ENCODE measurements at places on chromosomes 2 and 18. TPM values are rescaled to one million over a fixed set of nuclear protein-coding genes. Genes with fewer than 3 reads are reported as not detected.

DNA sequence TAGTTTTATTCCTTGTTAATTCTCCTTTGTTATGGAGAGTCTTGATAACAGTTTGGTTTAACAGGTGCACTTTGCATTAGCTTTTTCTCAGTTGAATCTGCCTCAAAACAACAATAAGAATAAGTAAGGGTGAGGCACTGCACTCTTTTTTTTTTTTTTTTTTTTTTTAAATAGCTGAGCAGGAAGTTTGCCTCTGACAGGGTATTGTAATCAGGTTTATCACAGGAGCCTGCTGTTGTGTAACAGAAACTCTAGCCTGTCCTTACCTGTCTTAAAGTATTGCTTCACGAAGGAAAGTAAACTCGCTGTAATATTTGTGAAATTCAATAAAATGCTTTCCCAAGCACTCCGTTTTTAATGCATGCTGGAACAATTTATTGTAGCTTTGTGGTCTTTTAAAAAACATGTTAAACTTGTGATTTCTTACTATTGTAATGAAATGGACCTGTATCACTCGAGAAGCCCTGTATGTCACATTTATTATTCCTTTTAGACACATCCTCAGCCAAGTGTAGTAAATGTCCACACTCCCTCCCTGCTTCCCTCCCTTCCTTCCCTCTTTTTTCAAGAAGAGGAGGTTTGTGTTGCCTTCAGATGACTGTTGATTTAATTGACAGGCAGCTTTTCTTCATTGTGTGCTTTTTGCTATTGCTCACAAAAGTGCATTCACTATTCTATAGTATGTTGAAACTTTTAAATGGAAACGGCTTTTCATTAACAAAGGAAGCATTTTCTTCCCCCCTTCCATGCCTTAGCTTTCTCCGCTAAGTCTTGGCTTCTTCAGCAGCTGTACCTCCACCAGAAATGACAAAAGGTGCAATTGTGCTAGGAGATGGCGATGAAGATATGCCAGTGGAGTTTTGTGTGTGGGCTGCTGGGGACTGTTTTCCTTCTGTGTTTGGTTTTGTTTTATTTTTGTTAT, 52.7 kb downstream of the TAF1B start:
- DNase-seq: no peak

The GREB1L gene
- 12.0 TPM for total RNA-seq

DNA sequence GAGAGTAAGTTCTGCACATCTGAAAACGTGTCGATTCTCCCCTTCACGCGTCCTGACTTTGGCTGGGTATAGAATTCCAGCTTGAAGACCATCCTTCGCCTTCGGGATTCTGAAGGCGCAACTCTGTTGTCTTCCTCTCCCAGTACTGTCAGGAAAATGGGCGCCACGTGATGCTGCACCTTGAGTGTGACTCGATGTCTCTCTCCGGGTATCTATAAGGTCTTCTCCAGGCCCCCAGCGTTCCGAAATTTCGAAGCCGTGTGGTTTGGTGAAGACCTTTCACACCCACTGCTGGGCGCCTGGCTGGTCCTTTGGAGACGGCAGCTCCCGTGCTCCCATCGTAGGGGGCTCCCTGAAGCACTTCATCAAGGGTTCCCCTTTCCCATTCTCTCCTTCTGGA, 203.7 kb downstream of the HDAC4 start:
- no peak for DNase-seq

- no peak for DNase-seq
Measured at GRCh38 chr2:216447293-216447692, 35.0 kb downstream of the SMARCAL1 start.

- DNase-seq: no peak
Measured at GRCh38 chr2:195509551-195509950, 147.5 kb upstream of the SLC39A10 start.

DNA sequence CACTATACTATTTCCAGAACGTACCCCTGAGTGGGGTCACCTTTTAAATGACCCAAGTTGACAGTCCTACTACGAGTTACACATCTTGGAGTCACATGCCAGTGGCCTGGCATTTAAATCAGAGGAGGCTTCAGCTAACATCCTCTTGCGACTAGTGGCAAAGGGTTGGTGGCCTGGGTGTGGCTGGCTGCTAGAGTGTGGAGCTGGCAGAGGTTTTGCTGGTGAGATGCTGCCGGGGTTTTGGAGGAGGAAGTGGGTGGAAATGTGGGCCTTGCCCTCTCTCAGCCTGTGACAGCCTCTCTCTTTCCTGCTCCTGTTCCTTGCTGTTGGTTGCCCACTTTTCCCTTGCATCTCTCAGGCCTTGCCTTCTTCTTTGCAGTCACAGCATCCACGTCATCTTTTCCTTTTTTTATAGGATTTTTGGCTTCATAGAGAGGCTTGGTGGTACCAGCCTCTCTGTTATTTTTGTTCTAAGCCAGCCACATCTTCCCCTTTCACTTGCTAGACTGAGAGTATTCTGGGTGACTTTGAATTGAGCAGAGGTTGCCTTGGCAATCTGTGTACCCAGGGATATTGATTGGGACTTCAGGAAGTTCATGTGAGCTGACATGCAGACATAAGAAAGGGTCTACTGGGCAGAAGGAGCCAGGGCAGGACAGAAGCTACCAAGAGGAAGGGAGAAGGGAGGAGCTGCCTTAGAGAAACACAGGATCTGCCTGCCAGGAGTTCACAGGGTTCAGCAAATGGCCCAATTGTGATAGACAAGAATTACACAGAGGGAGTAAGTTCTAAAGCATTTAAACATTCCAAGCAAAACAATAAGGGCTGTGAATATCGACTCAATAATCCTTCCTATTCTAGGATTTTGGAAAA, 55.4 kb downstream of the CDC42EP3 start:
- DNase-seq: peak; percentile 56

The PSTPIP2 gene
- 3.2 TPM for total RNA-seq

DNA sequence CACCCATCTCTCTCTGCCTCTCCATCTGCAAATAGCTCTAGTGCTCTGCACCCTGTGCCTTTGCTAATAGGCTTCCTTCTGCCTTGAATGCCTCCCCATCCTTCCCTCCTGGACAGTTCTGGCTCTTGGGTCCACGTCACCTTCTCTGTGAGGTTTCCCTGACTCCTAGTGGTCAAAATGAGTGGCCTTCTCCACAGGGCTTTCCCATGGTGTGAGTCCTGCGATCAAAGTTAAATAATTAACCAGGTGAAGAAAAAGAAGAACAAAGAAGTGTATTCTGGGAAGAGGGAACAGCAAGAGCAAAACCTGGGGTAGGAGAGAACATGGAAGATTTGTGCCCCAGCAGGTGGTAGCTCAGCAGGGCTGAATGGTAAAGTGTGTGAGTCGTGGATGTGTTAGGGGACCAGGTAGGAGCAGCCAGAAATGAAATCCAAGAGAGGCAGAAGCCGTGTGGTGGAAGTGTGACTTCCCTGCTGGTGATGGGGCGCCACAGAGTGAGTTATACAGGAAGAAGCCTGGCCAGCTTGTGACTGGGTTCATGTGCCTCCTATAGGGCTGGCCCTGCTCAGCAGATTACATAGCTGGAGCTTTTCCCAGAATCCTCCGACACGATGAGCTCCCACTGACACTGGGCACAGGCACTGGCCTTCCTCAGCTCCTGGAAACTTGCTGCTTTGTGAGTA, 93.8 kb upstream of the LDAH start:
- DNase-seq: no peak

The B3GNT7 gene
- total RNA-seq: 4.5 TPM

The KCNK3 gene
- total RNA-seq: 30.9 TPM

GRCh38 chr2:241542278-241542605, 16.3 kb upstream of the BOK start:
- no peak for DNase-seq

- no peak for DNase-seq
Measured at GRCh38 chr2:24019729-24020128, 9.8 kb downstream of the MFSD2B start.

The RUFY4 gene
- not detected for total RNA-seq

The UGT1A5 gene
- not detected for total RNA-seq

DNA sequence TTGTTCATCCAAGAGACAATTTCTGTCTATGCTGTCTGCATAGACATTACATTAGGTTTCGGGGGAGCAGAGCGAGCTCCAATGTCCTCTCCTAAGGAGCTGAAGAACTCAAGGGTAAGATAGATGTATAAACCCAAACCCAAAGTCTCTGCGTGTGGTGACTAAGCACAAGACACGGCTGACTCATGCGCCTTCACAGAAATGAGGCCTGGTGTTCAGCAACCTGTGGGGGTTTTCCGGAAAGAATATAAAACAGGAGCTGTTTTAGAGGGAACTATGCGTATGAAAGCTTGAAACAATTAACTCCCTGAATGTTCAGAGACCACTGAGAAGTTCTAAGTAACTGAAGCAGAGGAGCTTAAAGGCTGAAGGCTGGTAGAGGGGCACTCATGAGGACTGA, 154.7 kb downstream of the SOX11 start:
- DNase-seq: no peak

The ATP6V1C2 gene
- total RNA-seq: 0.18 TPM

- no peak for DNase-seq
Measured at GRCh38 chr18:58805467-58806187, 59.0 kb upstream of the ZNF532 start.

The KIAA2012 gene
- not detected for total RNA-seq

DNA sequence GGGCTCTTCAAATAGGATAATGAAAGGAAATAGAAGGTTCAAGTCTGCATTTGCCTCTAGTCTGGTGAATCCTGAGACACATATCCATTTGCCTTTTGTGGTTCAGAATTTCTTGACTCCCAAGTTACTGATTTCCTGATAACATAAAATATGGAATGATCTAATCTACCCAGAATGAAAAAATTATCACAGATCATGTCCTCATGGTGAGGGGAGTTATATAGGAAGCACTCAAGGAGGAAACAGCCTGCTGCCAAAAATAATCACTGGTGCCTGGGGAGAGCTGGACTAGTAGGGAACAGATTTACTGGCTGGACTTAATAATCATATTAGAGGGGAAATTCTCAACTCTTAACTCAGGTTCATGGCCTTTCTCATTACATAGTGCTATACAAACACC, 95.5 kb upstream of the STK17B start:
- DNase-seq: no peak

GRCh38 chr18:48199399-48199798, 209.8 kb downstream of the ZBTB7C start:
- no peak for DNase-seq

GRCh38 chr18:49560624-49561288, 1.1 kb upstream of the LIPG start:
- DNase-seq: peak; percentile 36

DNA sequence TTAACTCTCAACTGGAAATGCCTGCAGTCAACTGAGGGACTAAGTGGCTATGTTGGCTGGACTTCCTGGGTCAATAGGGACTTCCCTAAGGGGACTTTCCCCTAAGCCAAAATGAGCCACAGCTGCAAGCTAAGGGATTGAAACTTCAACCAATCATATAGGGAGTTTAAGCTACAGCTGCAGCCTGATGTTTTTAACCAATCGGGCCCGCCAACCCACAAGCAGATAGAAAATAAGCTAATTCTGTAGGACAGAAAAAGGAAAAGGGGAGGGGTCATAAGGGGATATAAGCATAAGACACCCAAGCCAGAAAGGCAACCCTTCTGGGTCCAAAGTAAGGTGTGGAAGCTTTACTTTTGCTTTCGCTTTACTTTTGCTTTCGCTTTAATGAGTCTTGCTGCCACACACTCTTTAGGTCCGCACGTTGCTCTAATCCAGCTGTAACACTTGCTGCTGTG, 927.5 kb downstream of the ERBB4 start:
- no peak for DNase-seq

GRCh38 chr18:12373116-12373770, 3.8 kb downstream of the AFG3L2 start:
- DNase-seq: no peak

GRCh38 chr18:40452599-40452998, 1502.4 kb upstream of the PIK3C3 start:
- no peak for DNase-seq

The FRZB gene
- 2.4 TPM for total RNA-seq

GRCh38 chr2:34627003-34627402, 1027.9 kb upstream of the FAM98A start:
- no peak for DNase-seq

GRCh38 chr2:233915128-233915527, 2.0 kb upstream of the TRPM8 start:
- DNase-seq: no peak

- peak; percentile 14 for DNase-seq
Measured at GRCh38 chr2:174395969-174396630, 570 bp downstream of the SCRN3 start.

- DNase-seq: no peak
Measured at GRCh38 chr2:164766216-164766953, 75.2 kb downstream of the COBLL1 start.

DNA sequence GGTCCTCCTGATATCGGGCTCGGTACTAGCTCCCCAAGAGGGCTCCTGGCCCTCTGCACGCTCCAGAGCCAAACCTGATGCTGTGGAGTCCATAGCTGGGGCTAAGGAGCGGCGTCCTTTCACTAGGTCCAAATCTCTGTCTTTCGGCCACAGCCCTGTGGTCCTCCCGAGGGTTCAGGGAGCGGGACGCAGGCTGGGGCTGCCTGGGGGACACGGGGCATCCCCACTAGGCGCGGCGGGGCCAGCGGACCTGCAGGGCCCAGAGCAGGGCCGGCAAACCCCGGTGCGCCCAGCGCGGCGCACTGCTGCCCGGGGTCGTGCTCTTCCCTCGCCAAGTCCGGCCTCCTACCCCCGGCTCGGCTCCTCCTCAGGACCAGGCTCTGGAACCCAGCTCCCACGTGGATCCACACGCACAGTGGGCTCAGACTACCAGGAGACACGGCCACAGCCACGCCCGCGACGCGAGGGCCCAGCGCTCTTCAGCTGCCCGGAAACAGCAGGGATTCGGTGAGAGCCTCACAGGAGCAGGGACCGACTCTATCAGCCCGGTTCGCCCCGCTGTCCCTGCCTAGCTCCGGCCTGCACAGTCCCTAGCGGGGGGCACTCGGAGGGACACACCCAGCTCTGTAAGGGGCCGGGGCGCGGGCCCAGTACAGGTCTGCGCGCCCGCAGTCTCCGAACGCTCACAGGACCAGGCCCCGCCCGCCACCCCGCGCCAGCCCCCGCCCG, 593 bp downstream of the ZNF514 start:
- DNase-seq: peak; percentile 62

- DNase-seq: peak; percentile 88
Measured at GRCh38 chr2:237290261-237290660, 123.7 kb downstream of the COL6A3 start.

The TMEM247 gene
- not detected for total RNA-seq

GRCh38 chr2:132951008-132951714, 281.2 kb upstream of the LYPD1 start:
- no peak for DNase-seq

The MARCO gene
- total RNA-seq: 97.0 TPM

GRCh38 chr2:177679611-177680605, 287.3 kb downstream of the AGPS start:
- no peak for DNase-seq

GRCh38 chr2:128638341-128639119, 319.9 kb upstream of the HS6ST1 start:
- no peak for DNase-seq

DNA sequence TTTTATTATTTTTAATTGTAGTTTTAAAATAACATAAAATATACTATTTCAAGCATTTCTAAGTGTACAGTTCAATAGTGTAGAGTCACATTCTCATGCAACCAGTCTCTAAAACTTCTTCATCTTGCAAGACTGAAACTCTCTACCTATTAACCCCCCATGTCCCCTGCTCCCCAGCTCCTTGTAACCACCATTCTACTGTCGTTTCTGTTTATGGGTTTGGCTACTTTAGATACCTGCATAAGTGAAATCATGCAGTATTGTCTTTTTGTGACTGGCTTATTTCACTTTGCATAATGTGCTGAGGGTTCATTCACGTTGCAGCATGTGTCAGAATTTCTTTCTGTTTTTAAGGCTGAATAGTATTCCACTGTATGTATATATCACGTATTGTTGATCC, 139.4 kb downstream of the SMAD7 start:
- no peak for DNase-seq

The UGT1A10 gene
- total RNA-seq: not detected

GRCh38 chr2:120966510-120967254, 231.0 kb downstream of the GLI2 start:
- DNase-seq: no peak

The GCG gene
- total RNA-seq: not detected

All from left cardiac atrium (tissue), 4 donors.